ENCODE measurements at places on chromosomes 6 and 20.

DNA sequence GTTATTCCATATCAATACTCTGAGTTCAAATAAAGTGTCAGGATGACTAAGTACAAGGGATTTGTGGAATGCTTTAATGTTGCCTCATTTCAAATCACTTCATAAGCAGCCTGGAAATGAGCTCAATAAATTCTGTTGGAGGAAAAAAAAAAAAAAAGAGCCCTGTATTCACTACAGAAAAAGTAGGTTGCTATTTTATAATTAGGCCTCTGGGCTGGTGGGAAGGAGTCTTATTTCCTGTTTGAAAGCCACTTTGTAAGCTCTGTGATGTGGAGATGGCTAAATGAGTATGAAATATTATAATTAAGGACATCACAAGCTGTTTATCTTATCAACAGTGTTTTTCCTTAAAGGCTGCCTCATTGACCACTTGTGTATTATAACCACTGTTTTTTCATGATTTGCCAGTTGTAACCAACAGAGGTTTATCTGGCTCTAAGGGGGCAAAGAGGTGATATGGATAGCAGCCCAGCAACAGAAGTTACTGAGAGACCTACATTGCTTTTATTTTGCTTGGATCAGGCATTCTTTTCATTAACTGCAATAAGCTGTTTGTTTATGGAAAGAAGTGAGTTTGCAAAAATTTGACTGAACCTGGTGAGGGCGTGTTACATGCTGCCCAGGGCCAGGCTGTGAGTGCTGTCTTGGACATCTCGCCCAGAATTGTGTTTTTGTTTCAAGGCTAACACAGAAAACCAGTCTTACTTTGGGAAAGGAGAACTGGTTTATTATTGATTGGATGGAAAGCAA lies 563.3 kb upstream of the MAP3K7 start:
- no peak for DNase-seq

DNA sequence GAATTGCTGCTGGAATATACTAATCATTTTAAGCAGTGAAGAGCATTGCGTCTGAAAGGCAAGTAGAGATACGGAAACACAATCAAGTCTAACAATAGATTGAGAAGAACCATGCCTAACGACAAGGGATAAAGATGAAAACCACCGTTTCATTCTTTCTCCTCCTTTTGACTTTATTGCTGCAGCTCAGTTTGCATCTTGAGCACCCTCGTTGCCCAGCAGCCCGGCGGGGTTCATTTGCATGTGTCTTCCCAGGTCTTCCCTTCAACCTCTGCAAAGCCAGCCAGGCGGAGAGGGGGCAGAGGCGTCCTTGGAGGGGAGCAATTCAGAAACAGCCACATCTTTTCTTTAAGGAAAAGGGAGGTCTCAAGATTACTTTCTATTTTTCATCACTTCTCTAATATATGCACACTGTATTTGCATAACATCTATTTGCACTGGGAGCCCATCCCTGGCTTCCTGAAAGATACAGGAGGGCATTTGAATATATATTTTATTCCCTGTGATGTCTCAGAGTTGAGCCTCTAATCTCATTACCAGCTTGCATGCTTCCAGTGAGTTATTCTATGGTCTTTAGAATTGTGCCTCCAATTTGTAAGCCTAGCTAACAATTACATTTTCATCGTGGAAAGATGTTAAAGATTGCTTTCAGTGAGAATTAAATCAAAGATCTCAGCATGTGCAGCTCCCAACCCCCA lies 18.7 kb upstream of the PXDC1 start:
- no peak for DNase-seq

DNA sequence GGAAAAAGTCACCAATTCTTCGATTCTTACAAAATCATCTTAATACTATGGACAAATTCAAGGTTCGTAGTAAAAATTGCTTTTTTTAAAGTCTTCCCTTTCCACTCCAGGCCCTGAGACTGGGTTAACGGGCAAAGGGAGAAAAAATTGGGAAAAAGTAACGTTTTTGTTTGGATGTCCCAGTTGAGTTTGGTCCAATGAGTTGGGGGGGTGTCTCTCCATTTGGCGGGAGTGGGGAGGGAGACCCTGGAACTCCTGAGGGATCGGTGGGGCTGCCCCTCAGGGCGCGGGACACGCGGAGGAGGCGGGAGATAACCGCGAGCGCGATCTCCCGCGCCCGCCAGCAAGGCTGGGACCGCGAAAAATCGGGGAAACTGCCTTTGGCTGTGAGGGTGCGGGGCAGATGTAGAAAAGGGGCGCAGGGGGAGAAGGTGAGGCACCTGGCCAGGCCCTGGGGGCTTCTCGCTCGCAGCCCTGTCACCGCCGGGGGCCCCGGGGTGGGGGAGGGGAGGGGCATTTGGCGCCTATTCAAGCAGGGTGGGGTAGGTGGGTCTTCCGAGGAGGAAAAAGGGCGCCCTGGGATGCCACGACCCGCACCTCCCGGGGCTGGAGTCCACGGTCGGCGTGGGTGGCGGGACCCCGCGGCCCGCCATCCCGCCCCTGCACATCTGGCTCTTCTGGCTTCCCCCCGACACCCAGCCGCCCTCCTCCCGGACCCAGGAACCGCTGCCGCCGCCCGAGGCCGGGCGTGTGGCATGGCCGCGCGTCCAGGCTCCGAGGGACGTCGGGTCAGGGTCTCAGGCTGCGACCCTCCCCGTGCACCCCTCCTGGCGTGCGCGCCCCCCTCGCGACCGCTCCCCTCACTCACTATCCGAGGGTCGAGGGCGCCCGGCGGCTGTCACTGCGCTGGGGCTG lies 595 bp downstream of the FBXO5 start:
- DNase-seq, result no peak

- no peak for DNase-seq
Observed at GRCh38 chr6:7726416-7727085, 652 bp downstream of the BMP6 start.

- DNase-seq, result no peak
Observed at GRCh38 chr20:57124800-57125517, 141.5 kb downstream of the BMP7 start.

- no peak for DNase-seq
Observed at GRCh38 chr20:57702091-57702490, 7.7 kb downstream of the PMEPA1 start.

DNA sequence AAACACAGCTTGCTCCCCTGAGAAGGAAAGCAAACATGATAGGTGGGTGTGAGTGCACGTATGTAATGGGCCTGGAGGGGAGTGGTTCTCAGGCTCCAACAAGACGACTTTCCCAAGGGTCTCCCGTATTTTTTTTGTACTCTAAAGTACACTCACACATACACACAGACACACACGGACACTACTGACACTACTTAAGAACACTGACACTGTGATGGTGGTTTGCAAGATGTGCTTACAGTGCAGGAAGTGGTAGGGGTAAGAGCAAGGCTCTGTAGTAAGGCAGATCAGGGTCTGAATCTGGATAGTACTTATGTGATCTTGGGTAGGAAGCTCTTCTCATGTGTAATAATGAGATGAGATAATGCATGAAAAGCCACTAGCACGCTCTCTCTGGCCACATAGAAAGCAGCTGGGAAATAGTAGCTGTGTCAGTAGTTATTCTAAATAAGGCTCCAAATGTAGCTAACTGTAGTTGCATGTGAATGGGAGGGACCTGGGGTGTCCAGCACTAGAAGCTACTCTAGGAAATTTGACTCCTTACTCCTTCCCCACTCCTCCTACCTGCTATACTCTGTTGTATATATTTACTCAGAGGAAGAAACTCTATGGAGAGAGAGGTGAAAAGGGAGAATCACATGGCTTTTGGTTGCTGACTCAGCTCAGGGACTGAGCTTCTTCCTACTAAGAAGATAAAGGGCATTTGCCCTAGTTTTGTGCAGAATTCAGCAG lies 8.4 kb upstream of the ZBTB24 start:
- DNase-seq, result peak; percentile 45

- DNase-seq, result no peak
Observed at GRCh38 chr6:13079096-13079723, 249.1 kb downstream of the TBC1D7 start.

- DNase-seq, result no peak
Observed at GRCh38 chr6:37711331-37712241, 13.9 kb upstream of the MDGA1 start.

DNA sequence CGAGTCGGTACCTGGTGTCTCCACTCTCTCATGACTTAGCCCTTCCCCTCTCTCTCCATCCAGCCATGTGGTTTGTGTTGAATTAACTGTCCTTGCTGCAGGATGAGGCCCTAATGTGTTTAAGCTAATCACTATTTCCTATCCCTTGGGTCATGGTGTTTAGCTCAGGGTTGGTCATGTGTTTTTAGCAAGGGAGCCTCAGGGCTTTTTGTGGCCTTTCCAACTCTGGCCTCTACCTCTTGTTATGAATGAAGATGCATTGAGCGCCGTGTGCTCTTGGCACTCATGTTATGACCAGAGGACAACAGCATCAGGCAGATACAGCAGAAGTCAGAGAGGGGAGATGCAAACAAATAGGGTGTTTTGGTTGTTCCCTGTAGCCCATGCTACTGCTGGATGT lies 674.2 kb upstream of the FLRT3 start:
- no peak for DNase-seq

DNA sequence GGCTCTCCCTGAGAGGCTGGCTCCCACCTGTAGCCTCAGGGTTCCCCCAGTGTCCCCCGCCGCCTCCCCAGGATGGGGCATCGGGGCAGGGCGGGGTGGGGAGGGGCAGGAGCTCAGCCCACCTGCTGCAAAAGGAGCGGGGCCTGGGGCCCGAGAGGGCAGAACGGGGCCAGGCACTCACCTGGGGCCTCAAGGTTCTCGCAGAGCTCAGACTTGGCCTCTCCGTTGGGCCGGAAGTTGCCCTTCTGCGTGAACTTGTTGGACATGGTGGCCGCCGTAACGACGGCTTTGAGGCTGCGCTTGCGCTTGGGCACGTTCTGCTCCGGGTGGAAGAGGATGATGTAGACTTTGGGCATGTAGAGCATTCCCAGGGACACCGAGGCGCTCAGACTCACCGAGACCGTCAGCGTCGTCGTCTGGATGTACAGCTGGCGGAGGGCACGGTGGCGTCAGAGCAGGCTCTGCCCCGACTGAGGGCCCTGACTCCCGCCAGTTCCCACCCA lies 117.9 kb downstream of the GRM4 start:
- DNase-seq, result no peak

DNA sequence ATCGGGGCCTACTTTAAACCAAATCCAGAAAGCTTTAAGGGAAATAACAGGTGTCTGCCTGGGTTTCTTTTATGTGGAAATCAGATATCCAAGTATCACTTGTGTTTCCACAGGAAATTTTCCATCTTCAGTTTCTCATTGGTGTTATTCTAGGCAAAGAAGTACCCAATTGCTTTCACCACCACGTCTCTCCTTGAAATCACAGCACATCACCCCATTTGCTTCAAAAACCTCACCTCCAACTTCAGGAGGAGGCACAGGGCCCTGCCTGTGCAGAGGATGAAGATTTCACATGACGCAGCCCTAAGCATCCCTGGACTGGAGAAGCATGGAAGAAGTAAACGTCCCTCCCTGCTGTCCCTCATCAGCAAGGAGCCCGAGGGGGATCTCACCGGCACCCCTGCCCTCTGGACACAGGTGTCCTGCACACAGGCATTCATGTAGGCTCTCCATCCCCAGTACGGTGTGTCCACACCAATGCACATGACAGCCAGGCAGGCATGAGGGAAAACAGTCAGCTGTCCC lies 182.3 kb downstream of the TBXT start:
- no peak for DNase-seq

- DNase-seq, result no peak
Observed at GRCh38 chr6:39421383-39422225, 99.1 kb upstream of the KCNK16 start.
